Posterior vena cava (tissue), 2 donors: ENCODE measurements at places on chromosomes 3 and 15. TPM values are rescaled to one million over a fixed set of nuclear protein-coding genes. Genes with fewer than 3 reads are reported as not detected.

The ESYT3 gene
- total RNA-seq = 0.37 TPM

The GABRA5 gene
- not detected for total RNA-seq

The SLC6A1 gene
- total RNA-seq = 1.3 TPM

The MASP1 gene
- total RNA-seq = 13.9 TPM

The NRROS gene
- 8.0 TPM for total RNA-seq

The SEMA5B gene
- 0.93 TPM for total RNA-seq

The AGBL1 gene
- not detected for total RNA-seq
